ENCODE measurements at places on chromosomes 4 and X.

DNA sequence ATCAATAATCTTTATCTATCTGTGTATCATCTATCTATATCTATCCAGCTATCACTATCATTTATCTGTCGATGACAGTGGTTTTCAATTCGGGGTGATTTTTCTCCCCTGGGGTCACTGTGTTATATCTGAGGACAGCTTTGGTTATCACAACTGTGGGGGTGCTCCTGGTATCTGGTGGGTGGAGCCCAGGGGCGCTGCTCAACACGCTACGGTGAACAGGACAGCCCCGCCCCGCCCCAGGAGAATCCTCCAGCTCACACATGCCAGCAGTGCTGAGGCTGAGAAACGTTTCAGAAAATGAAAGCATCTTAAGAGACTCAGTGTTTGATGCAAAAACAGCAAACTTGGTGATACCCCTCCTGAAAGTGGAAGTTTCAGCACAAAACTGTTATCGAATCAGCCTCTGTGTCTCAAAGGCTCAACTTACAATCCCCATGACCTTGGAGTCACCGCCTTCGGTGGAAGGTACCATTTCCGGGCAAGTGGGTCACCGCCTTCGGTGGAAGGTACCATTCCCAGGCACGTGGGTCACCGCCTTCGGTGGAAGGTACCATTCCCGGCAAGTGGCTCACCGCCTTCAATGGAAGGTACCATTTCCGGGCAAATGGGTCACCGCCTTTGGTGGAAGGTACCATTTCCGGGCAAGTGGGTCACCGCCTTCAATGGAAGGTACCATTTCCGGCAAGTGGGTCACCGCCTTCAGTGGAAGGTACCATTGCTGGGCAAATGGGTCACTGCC, 315.3 kb downstream of the DHRSX start:
- no peak for DNase-seq

- no peak for DNase-seq
Observed at GRCh38 chr4:5730436-5730835, 19.4 kb downstream of the EVC start.

GRCh38 chr4:139848028-139848427, 182.4 kb downstream of the MGST2 start:
- no peak for DNase-seq

- DNase-seq, result no peak
Observed at GRCh38 chr4:79385641-79386040, 22.4 kb downstream of the GK2 start.

GRCh38 chr4:102761296-102761701, 531 bp upstream of the MANBA start:
- no peak for DNase-seq

DNA sequence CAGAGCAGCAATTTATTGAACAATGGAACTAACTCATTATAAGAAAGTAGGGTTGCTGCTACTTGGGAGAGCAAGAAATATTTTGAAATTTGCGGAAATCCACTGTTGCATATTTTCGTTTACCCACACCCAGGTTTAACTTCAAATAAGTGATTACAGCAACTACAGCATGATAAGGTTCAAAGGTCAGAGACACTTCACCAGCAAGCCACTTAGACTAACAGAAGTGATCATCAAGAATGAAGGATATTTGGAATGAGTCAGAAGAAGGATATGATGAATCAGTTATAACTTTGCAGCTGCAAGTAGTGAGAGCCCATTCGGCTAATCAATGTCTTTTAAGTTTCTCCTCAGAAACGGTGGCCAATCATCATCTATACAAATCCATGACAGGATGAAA, 199.3 kb downstream of the TMA16 start:
- no peak for DNase-seq

DNA sequence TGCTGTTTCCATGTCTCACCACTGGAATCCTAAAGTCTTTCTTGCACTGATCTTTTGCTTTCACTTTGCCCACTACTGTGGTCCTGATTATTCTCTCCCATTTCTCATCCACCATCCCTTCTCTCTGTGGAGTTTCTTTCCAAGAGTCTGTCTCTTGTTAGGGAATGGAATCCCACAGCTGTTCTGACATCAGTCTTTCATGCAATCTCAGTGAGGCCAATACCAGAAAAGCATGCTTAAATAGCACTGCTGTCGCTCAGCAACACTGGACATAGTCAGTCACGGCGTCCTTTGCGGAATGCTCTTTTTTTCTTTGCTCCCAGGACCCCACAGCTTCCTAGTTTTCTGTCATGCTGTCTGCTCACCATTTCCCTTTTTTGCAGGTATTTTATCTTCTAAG, 20.1 kb downstream of the SLITRK4 start:
- DNase-seq, result no peak

DNA sequence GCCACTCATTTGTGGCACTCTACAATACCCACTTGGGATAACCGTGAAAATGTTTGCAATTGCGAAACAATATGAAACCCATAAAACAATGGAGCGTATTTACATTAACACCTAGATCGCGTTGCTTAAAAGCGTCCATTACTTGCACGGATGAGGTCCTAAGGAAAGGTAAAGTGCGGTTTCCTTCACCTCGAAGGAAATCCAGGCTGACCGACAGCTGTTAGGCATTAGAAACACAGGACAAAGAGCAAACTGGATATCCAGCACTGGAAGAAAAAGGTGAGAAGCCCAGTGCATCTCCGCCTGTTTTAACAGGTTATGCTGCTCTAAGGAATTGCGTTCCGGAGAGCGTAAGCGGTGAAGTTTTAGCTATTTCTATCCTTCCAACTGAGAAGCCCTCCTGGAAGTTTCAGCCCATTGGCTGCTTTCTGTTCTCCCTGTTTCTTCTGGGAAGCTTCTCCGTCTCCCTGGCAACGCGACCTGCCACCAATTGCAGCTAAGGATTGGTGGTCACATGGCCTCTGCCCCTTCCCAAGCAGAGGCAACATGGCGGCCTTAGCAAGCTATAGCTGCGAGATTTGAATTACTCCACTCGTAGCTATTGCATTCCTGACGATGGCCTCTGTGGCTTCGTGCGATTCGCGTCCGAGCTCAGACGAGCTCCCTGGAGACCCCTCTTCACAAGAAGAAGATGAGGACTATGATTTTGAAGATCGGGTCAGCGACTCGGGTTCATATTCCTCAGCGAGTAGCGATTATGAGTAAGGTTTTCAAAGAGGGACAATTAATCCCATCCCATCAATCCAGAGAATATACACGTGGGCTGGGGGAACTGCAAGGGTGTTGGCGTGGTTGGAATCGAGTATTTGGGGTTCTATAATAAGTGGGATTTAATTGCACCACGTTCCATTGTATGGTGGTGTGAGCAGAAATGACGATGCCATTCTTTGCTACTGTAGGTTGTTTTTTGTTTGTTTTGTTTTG, at the start of gene INTU:
INTU (plus strand) TSS at position 538 of the 984 bp plus-strand sequence; CDS start at position 616, 78 bp downstream.
- DNase-seq, result peak; percentile 24

DNA sequence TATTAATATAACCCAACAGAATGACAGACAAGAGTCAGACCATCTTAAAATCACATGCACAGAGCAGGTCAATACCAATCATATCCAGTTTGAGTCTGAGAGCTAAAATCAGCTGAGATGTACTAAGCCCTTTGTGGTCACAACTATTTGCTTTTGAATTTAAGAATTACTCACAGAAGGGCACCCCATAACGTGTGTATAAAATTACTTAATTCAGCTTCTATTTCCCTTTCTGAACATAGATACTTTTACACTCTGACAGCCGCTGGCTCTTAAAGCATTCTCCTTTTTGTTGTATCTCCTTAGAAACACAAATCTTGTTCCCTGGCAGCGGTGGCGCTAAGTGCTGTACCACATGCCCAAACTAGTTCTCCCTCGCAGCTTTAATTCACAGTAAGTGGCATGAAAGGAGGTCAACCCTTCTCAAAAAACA, 14.8 kb upstream of the PPARGC1A start:
- no peak for DNase-seq

DNA sequence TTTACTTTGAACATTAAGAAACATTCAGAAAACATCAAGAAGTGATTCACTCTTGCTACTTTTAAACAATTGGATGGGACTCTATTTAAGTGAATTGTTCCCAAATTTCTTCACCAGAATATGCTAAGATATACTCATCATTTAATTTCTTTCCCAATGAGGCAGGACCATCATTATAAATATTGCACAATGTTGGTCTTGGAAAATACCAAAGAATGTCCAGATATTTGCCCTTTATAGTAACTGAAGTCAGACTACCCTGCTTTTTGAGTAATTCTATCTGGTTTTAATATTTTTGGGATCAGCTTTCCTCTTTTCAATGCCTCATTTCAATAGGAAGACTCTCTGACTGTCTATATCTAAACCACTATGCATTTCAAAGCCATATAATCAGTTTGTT, 129.4 kb upstream of the TENM3 start:
- DNase-seq, result no peak

- no peak for DNase-seq
Observed at GRCh38 chr4:165667969-165668368, 205.1 kb upstream of the TLL1 start.

DNA sequence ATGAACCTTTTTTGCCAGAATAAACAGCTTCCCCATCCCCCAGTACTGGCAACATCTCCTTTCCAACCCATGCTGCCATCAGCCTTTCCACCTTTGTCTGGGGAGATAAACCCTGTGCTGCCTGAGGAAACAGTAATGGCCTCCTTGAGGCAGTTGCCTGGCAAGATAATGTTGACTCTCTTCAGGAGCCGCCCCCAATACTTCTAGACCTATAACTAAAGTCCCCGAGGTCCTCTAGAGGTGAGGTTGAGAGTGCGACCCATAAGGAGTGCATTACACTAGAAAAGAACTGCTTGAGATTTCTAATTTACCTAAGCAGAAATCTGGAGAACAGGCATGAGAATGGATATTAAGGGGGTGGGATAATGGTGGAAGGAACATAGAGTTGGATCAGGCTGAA, 963.2 kb upstream of the PCDH7 start:
- no peak for DNase-seq

- DNase-seq, result no peak
Observed at GRCh38 chrX:40719218-40719617, 16.1 kb downstream of the MED14 start.
